Stimulated activated CD4-positive, alpha-beta T cell treated with anti-CD3 and anti-CD28 coated beads, Interleukin-15, amount 100 ng/mL, for 1 hour (primary cell): ENCODE measurements at places on chromosomes 12 and 14.

- DNase-seq = no peak
These were observed 46.0 kb upstream of the DYNC1H1 start for GRCh38 chr14:101918065-101918989.

GRCh38 chr12:107536613-107537012 is 149.0 kb upstream of the PWP1 start:
- DNase-seq = no peak

DNA sequence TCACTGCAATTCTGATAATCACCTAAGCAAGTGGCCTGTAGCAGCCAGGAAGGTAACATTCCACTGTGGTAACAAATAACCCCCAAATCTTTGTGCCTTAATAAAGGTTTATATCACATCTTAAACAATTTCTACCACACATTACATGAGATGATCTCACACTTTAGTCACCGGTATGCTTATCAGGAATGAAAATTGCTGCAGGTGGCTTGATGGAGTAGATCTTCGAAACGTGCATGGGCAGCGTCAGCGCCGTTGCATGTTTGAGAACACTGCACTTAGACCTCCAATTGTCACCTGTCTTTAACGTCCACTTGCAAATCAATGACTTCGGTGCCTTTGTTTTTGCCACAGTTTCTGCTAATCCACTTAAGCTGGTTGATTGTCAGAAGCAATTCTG is 477.4 kb downstream of the VRK1 start:
- DNase-seq = no peak

DNA sequence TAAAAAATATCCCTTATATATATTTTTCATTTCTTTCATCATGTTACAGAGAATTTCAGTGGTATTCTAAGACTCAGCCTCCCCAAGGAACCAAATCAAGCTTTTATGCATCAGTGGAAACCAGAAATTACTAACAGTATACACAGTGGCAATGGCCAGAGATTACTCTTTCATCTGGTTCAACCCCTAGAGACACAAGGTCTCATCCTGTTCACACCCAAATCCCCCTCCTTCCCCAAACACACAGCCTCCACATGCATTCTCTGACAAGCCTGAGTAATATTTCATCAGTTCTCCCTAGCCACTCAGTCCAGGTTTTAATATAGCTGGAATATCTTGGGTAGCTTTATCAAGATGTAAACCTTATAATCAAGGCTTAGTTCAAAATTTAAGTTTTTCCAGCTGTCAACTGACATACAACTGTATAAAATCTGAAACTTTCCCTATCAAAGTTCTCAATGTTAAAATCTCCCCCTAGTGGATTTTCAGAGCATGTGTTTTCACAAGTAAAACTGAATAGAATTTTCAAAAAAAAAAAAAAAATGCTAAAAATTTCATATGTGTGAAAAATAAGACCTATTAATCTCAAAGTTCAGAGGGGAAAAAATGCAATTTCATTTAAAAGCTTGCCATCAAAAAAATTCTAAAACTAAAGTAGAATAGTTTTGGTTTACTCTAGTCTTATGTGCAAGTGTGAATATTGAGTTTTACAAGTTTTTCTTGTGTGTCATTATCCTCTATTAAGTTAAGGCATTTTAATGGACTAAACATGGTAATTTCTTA is 10.5 kb upstream of the SSTR1 start:
- DNase-seq = no peak

- no peak for DNase-seq
These were observed 13.2 kb upstream of the RXYLT1 start for GRCh38 chr12:63766498-63766897.

GRCh38 chr12:30877105-30877875 is 49.3 kb upstream of the TSPAN11 start:
- DNase-seq = no peak

DNA sequence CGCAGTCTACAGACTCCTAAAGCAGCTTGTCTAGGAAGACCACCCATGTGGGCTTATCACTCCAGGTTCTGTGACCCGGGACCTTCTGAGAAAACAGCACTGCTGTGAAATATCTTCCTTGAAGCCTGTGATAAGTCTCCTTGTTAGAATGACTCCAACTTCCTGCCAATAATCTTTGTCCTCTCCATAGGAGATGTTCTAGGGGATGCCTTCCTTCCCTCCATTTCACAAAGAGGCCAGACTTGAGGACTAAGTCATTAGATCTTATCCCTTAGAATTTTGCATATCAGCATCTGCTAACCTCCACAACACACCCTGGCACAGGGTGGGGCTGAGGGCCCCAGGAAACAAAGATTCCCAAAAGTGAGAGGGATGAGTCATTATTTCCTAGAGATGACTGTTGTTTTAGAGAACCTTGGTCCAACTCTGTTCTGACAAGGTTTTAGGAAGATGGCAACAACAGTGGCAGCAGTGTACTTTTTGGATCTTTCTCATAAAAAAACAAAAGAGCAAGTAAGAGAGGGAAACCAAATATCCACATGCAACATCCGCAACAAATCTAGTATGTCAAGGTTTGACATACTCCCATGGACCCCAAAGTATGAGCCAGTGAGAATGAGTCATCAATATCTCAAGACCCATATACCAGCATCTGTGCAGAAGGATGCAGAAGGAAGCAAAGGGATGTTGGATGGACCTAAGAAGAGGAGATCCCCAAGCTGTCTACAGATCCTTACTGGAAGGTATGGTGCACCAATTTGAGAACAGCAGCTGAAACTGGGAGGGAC is 6.0 kb downstream of the LTB4R start:
- no peak for DNase-seq

DNA sequence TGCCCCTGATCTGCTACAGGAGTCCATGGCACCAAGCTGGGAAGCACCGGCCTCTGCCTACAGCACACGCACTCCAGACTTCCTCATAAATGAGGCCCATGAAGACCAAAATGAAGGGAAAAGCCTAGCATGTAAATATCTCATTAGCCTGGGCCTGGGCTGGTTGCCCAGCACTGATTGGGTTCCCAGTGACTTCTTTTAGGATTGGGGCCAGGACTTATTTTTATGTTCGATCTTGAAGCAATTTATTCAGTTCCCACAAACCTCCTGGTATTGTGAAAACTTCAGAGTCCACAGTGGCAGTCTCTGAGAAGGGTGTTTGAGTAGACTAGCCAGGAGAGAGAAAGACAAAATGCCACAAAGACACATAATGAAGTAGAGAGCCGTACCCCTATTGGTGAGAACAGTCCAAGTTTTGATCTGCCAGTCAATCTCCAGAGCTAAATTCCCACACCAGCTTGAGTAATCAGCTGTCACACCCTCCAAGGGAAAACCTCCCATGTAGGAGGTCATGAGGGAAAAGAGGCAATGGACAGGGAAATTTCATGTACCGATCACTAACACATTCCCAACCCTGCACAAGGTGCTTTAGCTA is 78.2 kb downstream of the PHLDA1 start:
- no peak for DNase-seq

DNA sequence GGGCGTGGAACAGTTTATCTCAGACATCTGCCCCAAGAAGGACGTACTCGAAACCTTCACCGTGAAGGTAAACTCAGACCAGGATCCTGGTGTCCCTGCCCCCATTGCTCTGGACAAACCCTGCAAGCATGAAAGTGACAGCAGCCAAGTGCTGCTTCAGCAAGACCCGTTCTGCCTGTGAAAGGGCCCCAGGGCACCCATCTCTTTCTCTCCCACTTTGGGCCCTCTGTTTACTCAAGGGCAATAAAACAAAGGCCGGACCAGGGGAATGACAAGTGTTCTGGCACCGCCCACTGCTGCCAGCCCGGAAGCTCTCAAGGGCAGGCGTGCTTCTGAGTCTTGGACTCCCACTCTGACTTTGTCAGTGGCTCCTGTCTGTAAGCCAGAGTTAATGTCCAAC is 35.3 kb downstream of the CD9 start:
- DNase-seq = no peak

GRCh38 chr12:42238240-42239140 is at the start of gene YAF2:
TSS of gene YAF2 (minus strand) at chr12:42238248. CDS start at chr12:42238180, 68 bp downstream.
- DNase-seq = peak; percentile 79

DNA sequence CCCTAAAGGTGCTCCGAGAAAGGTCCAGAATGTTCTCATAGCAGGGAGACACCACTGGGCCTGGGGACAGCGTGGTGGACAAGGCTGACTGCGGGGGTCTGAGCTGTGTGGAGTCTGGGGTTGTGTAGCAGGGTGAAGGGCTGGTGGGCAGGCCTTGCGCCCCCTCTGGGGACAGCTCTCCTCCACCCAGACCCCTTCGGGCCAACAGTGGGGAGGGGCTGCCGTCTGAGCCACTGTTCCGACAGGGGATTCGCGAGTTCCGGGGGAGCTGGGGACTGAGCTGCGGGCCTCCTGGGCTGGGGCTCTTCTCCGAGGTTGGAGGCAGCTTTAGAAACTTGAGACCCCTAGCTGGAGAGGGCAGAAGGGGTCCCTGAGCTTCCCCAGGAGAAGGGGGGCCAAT is 32.1 kb downstream of the NCKAP5L start:
- no peak for DNase-seq

DNA sequence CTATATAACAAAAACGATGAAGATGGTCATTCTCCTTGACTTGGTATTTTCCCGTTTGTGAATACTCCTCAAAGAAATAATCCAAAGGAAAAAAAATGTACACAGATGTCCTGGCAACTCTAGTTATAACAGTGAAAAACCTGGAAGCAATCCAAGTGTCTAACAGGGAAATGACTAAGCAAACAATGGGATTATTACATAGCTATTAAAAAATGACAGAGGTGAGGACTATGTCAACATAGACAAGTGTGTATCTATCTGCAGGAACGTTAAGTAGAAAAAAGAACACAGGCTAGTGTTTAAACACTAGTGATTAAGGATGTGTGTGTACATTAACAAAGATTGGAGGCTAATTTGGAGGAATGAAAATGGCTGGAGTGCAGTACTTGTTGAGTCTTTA is 5.9 kb upstream of the APOLD1 start:
- DNase-seq = no peak

DNA sequence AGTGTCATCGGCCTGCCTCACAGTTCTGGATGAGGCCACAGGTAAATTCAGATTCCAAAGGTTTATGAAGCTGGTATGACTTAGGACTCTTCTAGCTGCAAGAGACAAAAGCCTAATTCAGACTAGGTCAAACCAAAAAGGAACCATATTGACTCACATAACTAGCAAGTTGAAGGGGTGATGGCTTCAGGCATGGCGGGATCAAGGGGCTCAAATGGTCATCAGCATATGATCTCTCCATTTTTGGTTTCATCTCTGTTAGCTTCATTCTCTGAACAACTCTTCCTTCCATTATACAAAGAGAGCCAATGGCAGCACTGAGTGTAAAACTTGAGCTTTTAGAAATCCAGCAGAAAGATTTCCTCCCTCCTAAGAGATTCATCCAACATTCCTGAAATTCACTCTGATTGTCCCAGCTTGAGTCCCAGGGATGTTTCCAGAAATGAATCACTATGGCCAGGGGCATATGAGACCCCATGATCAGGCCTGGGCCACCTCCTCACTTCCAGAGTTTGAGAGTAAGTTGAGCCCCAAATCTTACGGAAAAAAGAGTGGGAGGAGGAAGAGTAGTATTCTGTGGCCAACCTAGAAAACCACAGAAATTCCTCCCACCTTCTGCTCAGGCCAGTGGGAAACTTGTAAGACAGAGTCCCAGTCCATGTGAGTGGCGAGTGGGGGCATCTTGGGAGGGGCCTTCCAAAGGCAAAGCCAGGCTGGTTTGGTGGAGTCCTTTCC is 2.0 kb upstream of the MAP1LC3B2 start:
- no peak for DNase-seq

DNA sequence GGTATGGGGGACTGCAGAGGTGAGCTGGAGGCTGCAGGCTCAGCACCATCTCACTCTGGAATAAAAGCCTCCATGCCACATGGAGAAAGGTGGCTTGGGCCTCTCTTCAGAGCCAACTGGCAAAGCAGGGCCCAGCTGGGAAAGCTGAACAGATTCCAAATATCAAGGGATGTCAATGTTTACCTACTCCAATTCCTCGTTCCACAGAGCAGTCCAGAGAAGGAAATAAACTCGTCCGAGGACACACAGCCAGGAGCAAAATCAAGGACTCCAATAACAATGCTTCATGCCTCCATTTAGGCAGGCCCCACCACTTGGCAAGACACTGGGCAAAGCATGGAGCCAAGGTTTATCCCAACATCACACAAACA is 36.3 kb upstream of the PNMA1 start:
- DNase-seq = no peak

DNA sequence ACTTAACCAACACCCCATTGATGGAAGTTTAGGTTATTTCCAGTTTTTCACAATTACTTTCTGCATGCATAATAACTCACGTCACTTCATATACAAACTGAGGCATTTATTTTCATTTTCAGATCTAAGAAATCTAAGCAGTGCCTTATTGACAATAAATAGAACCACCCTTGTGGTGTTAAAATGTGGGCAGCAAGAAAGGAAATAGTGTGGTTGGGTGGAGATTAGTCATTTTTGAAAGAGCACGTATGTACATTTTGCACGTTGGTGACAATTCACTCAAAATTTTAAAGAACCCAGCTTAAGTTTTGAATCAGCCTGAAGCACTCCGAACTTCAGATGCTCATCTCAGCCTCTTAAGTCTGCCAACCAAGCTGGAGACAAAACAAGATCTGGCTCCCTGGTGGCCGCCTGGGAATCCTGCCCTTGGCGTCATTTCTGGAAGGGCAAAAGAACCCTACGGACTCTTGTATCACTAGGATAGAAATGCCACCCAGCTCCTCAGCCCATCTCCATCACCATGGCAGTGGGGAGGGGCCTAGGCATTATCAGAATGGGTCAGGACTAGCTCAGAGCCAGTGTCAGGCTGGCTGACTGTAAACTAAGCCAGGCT is 89.5 kb upstream of the BCL2L14 start:
- peak; percentile 14 for DNase-seq

GRCh38 chr12:102010265-102010994 is 51.4 kb downstream of the WASHC3 start:
- DNase-seq = no peak
